NCI-H187 treated with DMSO at 0.1 percent for 48 hours (cell line): ENCODE measurements at places on chromosomes 13 and 19.

DNA sequence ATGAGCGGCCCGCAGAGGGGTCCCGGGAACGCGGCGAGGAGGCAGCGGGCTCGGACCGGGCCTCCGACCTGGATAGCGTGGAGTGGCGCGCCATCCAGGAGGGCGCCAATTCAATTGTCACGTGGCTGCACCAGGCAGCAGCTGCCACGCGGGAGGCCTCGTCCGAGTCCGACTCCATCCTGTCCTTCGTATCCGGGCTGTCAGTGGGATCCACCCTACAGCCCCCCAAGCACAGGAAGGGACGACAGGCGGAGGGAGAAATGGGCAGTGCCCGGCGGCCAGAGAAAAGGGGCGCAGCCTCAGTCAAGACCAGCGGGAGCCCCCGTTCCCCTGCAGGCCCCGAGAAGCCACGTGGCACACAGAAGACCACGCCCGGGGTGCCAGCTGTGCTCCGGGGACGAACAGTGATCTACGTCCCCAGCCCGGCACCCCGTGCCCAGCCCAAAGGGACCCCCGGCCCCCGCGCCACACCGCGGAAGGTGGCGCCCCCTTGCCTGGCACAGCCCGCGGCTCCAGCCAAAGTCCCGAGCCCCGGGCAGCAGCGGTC lies 10.7 kb downstream of the C19orf25 start:
- DNase-seq: no peak

GRCh38 chr13:52850396-52851136 lies 2.1 kb upstream of the PCDH8 start:
- no peak for DNase-seq

DNA sequence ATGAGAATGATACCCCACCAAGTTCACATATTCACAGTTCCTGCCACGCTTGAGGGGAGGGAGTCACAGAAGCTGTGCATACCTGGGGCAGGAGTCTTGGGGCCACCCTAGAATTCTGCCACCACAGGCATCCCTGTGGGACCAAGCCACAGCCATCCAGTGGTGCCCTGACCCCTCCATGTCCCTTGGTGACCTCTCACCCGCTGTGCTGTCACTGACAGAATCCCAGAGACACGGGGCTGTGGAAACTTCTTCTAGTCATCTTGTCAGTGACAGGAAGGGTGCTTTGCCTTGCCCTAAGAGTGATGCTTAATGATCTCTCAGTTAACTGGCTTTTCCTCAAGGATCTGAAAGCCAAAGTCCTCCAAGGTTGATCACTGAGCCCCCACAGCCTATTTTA lies 58.4 kb upstream of the UQCRFS1 start:
- no peak for DNase-seq

DNA sequence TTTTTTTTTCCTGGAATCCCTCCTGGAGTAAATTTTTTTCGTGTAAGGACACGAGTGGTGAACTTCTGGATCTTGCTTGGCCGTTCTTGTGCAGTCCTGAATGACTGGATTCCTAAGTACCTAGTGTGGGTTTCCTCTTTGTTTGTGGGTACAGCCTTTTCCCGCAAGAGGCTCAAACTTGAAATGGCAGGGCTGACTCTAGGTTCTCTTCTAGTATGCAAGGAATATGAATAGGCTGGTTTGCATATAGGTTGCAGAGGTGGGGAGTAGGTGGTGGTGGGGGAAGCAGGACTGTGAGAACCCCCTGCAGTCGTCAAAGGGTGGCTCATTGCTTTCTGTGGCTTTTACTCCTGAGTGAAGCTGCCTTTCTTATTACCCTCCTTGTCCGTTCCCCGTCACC lies 13.6 kb downstream of the UBAC2 start:
- DNase-seq: no peak

DNA sequence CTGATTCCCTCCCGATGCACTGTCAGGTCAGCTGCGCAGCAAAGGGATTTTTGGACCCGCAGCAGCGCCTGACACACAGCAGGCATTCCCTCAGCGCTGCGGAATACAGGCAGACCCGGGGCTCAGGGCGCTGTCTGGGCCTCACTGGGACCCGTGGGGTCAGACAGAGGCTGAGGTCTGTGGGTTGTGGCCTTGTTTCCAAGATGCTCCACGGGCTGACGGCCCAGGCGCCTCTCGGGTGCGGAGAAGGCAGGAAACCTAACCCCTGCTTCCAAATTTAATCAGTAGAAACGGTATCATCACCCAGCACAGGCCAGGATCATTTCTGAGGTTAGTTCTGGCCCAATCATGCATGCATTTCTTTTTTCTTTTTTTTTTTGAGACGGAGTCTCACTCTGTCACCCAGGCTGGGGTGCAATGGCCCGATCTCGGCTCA lies 686 bp upstream of the RNF126 start:
- no peak for DNase-seq

- no peak for DNase-seq
Observed at GRCh38 chr13:33256148-33256840, 29.3 kb downstream of the STARD13 start.

- no peak for DNase-seq
Observed at GRCh38 chr13:36058116-36058515, 73.1 kb downstream of the DCLK1 start.

- DNase-seq: no peak
Observed at GRCh38 chr19:43719918-43720317, 4.0 kb downstream of the IRGC start.

DNA sequence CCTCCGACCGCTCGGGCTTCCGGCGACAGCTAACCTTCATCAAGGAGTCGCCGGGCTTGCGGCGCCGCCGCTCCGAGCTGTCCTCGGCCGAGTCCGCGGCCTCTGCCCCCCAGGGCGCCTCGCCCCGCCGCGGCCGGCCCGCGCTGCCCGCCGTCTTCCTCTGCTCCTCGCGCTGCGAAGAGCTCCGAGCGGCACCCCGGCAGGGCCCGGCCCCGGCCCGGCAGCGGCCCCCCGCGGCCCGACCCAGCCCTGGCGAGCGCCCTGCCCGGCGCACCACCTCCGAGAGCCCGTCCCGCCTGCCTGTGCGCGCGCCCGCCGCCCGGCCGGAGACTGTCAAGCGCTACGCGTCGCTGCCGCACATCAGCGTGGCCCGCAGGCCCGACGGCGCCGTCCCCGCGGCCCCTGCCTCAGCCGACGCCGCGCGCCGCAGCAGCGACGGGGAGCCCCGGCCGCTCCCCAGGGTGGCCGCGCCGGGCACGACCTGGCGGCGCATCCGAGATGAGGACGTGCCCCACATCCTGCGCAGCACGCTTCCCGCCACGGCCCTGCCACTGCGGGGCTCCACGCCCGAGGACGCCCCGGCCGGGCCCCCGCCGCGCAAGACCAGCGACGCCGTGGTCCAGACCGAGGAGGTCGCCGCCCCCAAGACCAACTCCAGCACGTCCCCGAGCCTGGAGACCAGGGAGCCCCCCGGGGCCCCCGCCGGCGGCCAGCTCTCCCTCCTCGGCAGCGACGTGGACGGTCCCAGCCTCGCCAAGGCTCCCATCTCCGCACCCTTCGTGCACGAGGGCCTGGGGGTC lies 9.6 kb downstream of the C19orf25 start:
- no peak for DNase-seq

- no peak for DNase-seq
Observed at GRCh38 chr19:49165111-49165750, 7.6 kb downstream of the TRPM4 start.

GRCh38 chr19:56066152-56067023 lies 54.7 kb downstream of the ZNF787 start:
- DNase-seq: no peak

GRCh38 chr13:106597186-106597585 lies 29.2 kb upstream of the ARGLU1 start:
- DNase-seq: no peak

DNA sequence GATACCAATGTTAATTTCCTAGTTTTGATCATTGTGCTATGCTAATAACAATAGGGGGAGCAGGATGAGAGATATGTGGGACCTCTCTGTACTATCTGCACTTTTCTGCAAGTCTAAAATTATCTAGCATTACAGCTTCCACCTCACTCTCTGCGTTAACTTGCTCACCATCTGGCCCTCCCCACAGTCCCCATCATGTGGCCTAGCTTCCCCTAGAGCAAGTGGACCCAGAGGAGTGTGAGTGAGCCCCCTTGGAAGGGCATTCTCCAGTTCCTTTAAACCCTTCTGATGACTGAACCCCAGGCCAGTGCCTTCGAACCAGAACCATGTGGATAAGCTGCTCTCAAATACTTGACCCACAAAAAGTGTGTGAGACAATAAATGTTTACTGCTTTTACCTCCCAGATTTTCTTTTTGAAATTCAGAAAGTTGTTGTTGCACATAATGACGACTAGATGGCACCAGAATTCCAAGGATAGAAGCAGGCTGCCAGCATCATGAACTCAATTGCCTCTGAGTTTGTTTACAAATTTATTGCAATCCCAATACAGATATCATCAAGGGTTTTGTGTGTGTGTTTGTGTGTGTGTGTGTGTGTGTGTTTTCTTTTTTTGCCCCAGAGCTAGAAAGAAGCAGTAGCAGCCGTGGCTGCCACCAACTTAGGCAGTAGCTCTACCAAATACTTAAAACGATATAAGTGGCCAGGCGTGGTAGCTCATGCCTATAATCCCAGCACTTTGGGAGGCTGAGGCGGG lies 49.0 kb upstream of the ZNF780A start:
- peak; percentile 13 for DNase-seq

DNA sequence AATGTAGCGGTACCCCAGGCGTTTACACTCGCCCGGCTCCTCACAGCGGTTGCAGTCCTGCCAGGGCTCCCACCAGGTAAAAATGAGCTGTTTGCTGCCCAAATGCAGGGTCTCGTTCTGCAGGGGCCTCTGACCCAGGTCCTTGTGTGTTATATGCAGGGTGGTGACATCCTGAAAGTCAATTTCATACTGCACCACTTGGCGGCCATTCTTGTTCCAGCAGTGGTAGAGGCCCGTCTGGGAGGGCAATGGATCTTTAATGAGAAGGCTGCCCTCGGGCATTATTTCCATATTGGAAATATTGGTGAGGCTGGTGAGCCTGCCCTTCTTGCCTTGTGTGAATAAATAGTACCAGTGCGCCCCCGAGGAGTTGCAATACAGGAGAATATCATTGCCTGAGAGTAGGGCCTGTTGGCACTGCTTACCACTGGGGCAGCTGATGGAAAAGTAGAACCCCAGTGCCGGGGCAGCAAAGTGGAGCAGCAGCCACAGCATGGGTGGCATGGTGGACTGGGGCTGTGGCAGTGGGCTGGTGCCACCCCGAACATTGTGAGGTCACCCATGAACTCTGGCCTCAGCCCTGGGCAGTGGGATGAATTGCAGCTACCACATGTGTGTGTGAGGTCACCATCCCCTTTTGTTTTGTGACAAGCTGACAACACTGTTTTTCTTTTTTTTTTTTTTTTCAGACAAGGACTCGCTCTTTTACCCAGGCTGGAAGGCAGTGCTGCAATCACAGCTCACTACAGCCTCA lies at the start of gene FAM187B:
Gene FAM187B, minus strand, starts transcription at position 563 of the 754 bp plus-strand sequence. Its CDS starts 59 bp downstream, at position 504.
- DNase-seq: no peak

DNA sequence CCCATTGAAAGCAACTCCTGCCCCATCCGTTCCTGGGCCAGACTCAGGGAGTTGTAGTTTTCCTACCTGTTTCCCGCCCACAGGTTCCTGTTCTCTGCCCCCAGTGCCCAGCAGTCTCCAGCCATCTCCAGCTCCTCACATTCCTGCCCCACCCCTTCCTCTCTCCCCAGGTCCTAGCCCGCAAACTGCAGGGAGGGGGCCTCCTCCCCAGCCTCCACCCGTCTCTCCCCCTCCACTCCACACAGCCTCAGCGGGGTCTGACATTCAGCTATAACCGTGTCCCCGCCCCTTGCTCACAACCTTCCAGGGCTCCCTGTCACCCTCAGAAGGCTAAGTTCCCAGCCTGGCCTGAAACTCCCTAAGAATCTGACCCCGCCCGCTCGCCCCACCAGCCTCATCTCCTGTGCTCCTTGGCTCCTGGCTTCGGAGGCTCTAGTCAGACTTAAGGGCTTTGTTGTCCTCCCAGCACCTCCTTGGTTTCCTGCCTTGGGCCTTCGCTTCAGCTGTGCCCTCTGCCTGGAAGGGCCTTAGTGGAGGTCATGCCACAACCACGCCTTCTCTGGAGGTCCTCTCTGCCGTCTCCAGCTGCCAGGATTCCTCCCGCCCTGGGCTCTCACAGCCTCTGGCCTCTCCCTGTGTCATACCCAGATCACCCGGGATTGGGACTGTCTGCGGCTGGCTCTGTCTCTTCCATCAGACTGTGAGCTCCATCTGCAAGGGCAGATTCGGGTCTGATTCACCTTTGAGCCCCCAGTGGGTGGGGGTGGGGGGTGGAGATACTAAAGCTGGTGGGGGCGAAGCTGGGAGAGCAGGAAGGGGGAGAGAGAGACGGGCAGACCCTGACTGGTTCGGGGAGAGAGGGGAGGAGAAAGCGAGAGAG lies 5.1 kb upstream of the SPACA6 start:
- no peak for DNase-seq

- no peak for DNase-seq
Observed at GRCh38 chr19:50300814-50301606, 28.2 kb downstream of the KCNC3 start.

DNA sequence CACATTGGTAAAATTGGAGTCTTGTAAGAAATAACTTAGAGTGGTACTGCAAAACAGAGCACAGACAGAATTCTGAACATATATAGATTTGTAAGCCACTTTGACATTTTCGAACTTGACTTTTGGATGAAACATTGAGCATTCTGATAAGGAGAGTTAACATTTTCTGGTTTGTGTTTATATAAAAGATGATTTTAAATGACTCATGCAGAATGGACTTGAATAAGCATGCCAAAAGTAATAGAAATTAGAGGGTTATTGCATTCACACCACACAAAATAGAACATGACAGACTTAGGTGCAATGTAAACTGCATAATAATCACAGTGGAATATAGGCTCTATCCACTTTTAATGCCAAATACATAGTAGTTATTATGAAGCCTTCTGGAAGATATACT lies 507.0 kb downstream of the DACH1 start:
- DNase-seq: no peak

DNA sequence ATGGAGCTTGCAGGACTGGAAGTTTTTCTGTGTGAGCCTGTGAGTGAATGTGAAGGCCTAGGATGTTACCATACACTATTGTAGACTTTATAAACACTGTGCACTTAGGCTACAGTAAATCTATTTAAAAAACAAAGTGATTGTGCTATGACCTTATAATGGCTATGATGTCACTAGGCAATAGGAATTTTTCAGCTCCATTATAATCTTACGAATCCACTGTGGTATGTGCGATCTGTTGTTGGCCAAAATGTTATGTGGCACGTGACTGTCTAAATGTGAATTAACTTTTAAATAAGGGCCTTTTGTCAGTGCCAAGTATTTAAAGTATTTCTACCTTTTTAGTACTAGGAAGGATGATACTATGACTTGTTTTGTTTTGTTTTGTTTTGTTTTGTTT lies 54.9 kb downstream of the DPY19L3 start:
- DNase-seq: no peak

GRCh38 chr13:27956576-27957300 lies 12.4 kb downstream of the CDX2 start:
- DNase-seq: no peak

GRCh38 chr13:44158881-44159632 lies 214.6 kb upstream of the SERP2 start:
- no peak for DNase-seq

- no peak for DNase-seq
Observed at GRCh38 chr19:29634002-29634401, 27.9 kb downstream of the POP4 start.

- DNase-seq: no peak
Observed at GRCh38 chr13:105702441-105702840, 833.0 kb downstream of the EFNB2 start.
